Mammary epithelial cell (primary cell): ENCODE measurements at places on chromosomes 4 and X.
A peak's percentile ranks its signal among the peaks of the same experiment; 100 is the strongest.

DNA sequence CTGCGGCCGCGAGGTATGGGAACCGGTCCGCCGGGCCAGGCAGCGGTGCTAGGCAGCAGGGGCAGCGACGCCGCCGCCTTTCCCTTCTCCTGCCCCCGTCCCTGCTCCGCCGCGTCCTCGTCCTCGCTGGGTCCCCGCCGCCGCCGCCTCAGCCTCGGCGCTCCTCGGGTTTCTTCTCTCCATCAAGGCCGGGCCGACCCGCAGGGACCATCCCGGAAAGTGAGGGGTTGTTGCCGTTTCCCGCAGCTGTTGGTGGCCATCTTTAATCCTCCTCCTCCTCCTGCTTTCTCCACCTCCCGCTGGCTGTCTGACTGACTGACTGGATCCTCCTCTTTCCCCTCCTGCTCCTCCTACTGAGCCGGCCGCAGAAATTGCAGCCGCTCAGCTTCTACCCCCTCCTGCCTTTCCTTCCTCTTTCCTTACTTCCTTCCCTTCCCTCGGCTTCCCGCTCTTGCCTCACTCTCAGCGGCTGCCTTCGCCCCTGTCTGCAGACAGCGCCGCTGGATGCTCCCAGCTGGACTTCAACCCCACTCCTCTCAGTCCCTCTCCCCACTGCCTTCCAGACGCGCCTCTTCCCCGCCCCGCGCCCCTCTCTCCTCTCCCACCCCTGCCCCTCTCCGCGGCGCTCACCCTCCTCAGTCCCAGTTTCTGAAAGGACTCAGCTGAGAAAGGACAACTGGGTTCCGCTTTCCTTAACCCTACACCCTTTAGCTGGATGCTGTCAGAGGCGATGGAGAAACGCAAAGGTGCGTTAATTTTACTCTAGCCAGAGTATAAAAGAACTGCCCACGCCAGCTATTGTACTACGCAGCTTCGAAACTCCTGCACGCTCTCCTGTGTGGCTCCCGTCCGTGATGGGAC is at the start of gene WDFY3:
Gene WDFY3, minus strand, starts transcription at position 309 of the 861 bp plus-strand sequence. CDS start 106,099 bp downstream, outside the sequence.
- DNase-seq: peak; percentile 89

GRCh38 chrX:6990552-6991193 is 156.8 kb upstream of the STS start:
- no peak for DNase-seq

GRCh38 chr4:61129971-61130370 is 70.2 kb upstream of the ADGRL3 start:
- no peak for DNase-seq

DNA sequence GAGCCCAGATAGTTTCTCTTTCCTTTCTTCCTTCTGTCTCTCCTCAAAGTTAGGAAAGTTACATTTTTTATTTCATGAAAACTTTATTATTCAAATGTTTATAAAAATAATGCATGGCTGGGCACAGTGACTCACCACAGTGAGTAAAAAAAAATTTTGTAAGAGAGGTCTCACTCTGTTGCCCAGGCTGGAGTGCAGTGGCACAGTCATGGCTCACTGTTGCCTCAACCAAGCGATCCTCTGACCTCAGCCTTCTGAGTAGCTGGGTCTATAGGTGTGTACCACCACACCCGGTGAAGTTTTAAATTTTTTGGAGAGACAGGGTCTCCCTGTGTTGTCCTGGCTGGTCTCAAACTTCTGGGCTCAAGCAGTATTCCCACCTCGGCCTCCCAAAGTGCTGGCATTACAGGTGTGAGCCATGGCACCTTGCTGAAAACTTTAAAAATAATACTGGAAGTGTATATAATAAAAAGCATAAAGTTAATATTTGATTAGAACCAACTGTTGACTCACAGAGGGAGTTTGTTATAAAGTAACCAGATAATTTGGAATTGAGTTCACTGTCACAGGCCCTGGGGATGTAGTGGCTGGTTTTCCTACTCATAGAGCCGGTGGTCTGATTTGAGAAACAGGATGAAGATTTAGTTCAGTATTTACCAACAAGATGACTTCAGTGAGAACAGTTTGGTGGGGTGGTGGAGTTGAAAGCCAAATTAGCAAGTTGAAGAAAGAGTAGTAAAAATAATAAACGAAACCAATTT is 18.0 kb downstream of the CMC4 start:
- no peak for DNase-seq
